ENCODE measurements at places on chromosomes 2 and 18.

DNA sequence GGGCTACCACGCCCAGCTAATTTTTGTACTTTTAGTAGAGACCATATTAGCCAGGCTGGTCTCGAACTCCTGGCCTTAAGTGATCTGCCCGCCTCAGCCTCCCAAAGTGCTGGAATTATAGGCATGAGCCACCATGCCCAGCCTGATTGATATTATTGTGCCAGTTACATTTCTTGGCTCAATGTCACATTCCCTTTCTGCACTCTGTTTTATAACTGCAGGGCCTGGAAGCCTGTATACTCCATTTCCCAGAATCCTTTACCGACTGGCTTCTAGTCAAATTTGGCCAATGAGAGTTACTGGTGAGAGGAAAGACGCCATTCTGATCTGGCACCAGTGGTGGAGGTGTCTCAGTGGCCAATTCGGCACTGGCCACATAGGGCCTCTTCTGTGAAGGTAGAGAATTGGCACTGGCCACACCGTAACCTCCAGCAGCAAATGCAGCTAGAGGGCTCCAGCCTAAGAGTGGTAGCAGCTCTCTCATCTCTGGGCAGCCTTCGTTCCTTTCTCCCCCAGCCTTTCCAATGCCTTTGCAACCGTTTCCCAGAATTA, 16.9 kb upstream of the CFAP36 start:
- no peak for DNase-seq

DNA sequence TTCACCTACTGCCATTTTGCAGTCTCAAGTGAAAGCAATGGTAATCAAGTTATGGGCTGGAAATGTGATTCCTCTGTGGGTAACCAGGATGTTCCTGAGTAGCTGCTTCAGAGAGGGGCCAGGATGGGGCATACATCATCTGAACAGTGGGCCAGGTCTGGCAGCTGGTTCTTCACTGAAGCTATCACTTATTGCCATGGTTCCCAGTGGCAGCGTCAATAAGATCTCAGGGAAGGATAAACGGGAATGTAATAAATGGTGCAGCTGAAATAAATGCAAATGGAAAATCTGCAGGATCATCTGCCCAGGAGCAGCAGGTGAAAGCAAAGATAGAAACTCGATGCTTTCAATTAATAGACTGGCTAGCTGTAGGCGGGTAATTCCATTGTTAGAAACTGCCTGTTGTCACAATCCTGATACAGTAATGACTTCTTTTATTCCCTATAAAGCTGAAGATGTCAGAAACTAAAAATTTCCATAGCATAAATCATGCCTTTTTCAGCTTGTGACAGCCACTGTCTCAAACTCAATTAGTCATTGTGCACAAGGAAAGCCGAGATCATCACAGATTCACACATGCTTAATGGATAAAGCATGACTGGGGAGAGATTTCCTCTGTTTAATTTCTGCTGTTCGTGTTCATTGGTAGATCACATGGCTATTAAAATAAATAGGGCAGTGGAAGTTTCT, 56.2 kb upstream of the CCDC85A start:
- DNase-seq: no peak

DNA sequence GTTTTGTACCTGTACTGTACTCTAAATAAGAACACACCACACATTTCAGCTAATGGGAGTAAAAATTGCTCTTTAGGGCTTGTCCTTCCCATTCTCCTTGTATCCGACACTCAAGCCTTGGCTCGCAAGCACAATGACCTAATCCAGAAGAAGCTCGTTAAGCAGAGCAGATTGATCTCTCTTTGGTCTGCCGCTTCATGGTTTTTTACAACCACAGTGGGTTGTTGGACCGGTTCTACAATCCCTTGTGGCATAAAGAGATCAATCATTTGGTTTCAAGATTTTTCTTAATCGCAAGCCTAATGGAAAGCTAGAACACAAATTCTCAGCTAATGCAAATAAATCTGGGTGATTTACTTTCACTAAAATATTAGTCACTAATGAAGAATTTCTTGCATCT, 662.1 kb downstream of the LRP1B start:
- no peak for DNase-seq

- no peak for DNase-seq
Measured at GRCh38 chr2:179340678-179341077, 76.0 kb upstream of the SESTD1 start.

DNA sequence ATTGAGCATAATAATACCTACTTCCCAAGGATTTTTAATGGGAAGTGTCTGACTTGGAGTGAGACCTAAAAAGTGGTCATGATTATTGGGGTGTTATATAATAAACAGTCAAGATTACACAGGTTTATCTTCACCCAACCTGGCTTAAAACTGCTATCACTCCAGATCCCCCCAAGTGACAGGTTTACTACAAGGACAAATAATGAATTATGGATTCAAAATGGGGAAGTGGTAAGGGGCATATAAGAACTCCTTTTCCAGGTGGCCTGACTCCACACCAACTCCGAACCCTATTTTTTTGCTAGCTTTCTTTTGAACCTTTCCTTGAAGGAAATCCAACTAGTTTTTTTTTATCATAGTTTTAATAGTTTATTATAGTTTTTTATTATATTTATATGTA, 663.0 kb upstream of the FANCL start:
- no peak for DNase-seq

- no peak for DNase-seq
Measured at GRCh38 chr2:42653908-42654445, 85.5 kb downstream of the MTA3 start.

GRCh38 chr2:144430722-144431391, 89.1 kb downstream of the ZEB2 start:
- DNase-seq: peak; percentile 29

DNA sequence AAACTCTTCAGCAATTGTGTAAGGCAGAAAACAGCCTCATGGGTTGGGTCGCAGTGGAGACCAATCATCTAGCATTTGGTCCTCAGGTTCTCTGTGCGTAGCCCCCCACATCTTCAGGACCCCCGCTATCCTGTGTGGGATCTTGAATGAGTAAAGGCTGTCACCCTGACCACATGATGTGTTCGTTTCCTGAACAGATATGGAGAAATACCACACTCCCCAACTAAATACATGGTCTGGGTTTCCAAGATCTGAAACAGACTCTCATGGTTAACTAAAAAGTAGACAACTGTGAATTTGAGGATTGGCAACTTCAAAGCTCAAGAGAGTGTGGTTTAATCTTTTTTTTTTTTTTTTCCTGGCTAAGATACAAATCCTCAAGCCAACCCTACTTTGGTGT, 23.2 kb downstream of the DOCK10 start:
- no peak for DNase-seq

DNA sequence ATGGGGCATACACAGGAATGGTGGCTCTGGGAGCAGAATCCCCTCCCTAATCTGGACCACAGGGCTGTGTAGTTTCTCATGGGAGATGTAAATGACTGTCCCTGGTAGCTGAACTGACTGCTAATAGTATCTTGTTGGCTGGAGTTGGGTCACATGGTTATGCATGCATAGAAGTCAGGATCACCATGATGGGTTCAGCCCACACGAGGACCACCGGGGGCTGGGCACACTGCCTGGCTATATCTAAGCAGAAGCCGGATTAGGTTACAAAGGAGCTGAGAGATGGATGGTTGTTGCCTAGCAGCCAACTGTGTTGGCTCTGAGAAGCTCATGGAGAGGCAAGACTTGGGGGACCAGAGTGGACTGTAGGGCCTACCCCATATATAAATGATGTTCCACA, 6.7 kb upstream of the MAP3K2 start:
- DNase-seq: no peak

DNA sequence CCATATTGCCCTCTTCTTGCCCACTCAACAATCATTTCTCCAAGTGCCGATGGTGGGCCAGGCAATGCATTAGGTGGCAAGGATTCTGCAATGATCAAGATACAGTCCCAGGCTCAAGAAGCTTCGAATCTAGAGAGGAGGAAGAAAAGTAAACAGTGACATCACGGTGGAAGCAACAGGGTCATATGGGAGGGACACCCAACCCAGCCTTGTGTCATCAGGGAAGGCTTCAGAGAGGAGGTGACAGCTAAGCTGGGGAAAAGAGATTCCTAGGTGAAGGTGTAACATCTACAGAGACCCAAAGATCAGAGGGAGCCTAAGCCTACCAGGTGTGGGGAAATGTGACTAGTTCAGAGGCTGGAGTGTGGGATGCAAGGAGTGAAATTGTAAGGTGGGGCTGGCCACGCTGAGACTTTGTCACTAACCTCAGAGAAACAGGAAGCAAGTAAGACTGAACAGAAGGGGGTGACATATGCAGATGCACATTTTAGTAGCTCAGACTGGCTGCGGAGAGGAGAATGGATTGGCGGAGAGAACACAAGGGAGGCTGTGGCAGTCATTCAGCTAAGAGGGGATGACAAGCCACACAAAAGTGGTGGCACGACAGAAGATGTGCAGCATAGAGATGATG, 104.9 kb downstream of the ANKRD44 start:
- DNase-seq: no peak

GRCh38 chr2:11090187-11090586, 65.1 kb upstream of the SLC66A3 start:
- no peak for DNase-seq

DNA sequence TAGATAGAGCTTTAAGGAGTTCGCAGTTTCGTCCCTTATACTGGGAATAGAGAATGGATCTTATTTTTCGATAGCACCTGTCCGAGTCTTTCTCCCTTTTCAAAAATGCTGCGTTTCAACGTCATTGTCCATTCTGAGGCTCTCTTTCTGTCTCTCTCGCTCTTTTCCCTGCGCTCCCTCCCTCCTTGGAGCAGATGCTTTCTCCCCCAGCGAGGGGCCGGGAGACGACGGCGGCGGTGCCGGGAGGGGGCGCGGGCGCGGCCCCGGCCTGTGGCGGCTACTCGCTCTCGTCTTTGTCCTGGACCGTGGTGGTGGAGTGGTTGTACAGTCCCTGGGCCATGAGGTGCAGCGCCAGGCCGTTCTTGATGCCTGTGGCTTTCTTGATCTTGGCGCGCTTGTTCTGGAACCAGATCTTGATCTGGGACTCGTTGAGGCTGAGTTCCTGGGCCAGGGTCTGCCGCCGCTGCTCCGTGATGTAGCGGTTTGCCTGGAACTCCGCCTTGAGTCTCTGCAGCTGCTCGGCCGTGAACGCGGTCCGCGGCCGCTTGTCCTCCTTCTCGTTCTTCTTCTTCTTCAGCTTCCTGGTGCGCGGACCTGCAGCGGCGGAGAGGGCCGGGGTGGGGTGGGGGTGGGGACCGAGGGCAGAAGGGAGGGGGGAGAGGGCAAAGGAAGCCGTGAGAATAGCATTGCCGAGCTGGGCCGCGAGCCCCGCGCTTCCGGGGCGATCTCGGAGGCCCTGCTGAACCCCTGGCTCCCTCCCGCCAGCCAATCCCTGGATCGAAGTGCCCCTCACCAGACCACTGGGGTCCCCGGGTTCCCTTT, 4.6 kb downstream of the EN1 start:
- no peak for DNase-seq

GRCh38 chr2:11177871-11178690, 22.8 kb downstream of the SLC66A3 start:
- DNase-seq: no peak

- DNase-seq: no peak
Measured at GRCh38 chr2:101467306-101467705, 7.6 kb downstream of the RFX8 start.

- peak; percentile 56 for DNase-seq
Measured at GRCh38 chr2:126751477-126751876, 95.5 kb downstream of the GYPC start.

GRCh38 chr2:151799886-151800292, 28.3 kb downstream of the ARL5A start:
- DNase-seq: no peak

GRCh38 chr2:109091526-109091925, 37.5 kb upstream of the SH3RF3 start:
- DNase-seq: no peak

GRCh38 chr2:104412384-104412783, 441.5 kb upstream of the POU3F3 start:
- DNase-seq: no peak

DNA sequence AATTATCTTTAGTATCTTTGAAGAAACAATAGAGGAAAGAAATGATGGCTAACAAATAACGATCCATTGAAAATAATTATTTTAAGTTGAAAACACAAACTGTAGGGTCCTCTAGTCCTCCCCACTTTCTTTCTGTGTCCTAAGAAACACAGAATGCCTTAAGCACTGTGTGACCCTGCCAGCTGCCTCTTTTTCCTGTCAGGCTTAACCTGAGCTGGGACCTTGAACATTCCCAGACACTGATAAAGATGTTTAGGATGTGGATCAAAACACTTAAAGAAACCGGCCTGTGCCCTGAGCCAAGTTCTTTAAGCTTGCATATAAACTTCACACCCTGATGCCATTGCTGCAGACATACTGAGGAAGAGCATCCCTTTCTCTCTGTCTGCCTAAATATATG, 755.4 kb upstream of the VRK2 start:
- DNase-seq: no peak

- DNase-seq: no peak
Measured at GRCh38 chr2:127091148-127091547, 15.8 kb downstream of the BIN1 start.

DNA sequence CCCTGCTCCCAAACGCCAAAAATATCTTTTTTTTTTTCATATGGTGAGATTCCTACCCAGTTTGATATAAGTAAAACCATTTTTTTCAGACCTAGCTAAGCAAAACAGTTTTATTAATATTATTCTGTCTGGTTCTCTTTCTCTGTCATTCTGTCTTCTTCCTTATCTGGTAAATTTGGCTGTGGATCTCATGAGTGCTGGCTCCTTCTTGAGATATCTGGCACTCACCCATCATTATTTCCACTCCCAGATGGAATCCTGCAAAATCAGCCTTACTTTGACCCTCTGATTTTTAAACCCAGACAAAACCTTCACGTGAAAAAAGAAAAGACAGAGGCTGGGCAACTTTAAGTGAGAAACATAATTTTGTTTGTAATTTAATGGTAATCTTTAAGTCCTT, 373.6 kb downstream of the NYAP2 start:
- DNase-seq: no peak

GRCh38 chr2:71892896-71893295, 254.8 kb downstream of the CYP26B1 start:
- no peak for DNase-seq

- DNase-seq: no peak
Measured at GRCh38 chr2:44934983-44935728, 6.3 kb upstream of the SIX3 start.

DNA sequence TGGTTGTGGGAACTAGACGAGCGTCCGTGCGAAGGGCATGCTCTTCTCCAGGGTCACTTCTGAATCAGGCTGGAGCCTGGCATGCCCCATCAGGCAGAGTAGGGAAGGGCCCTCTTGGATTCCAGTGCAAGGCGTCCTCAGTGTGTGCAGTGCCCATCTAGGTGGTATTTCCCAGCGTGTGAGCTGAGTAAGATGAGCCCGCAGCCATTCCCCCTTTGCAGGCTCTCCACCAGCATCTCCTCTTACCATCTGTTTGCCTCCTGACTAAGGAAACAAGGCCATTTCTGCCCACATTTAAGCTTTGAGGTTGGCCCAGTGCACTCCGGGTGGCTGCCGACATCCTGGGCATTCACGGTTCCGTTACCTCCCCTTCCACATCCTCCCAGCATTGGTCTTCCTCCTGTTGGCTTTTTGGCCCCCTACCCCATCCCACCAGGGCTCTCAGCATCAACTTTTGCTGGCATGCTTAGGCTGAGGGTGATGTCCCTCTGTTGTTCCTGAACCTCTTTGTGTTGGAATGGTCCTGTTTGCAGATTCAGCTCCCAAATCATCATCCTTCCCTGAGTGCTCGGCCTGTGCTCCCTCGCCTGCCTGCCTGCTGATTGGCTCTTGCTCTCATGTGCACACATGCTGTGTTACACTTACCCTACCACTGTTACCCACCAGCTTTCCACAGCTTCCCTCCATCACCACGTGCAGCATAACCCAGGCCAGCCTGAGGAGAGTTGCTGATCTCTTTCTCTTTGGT, 11.8 kb downstream of the CEP68 start:
- no peak for DNase-seq

Measured in NCI-H524 treated with DMSO at 0.1 percent for 48 hours (cell line).